AG09319 (cell line): ENCODE measurements at places on chromosomes 3 and 15.

DNA sequence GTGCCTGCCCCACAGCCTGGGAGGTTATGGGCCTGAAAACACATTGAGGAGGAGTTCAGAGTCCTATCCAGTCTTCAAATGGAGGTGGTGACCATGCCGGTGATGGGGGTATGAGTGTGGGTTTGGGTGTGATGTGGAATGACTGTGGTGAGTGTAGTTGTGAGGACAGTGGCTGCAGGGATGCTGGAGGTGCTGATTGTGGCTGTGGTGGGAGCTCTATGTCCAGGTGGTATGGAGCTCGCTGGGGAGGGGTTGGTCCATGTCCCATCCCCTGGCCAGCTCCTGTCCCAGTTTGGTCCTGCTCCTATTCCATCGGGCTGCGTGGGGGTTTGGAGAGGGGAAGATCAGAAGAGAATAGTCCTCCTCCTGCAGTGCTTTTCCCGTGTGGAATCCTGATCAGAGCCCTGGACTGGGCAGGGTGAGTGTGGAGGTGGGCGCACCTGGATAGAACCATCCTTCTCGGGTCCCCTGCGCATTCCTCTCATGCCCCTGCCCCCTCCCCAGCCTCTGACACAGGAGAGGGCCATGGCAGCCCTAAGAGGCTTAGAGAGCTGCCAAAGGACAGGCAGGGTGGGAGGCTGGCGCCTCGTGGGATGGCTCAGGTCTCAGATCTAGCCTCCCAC is 23.0 kb upstream of the GOLGA6C start:
- DNase-seq = no peak

DNA sequence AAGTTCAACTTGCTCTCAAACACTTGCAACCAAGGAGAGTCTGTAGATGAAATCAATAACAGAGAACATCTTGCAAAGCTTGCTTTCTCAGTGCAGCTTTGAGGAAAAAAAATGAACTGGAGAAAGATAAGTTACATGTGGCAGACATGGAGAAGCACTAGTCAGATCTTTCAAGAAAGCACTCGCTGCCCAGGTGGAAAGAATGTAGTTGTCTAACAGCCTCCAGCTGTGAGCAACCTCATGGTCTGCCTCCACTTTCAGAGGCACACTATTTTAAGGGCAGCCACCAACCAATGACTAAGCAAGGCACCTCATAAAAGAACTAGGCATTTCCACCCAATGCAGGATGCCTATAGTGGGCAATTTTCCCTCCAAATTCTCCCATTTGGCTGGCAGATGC is 125.4 kb upstream of the CPNE4 start:
- no peak for DNase-seq

DNA sequence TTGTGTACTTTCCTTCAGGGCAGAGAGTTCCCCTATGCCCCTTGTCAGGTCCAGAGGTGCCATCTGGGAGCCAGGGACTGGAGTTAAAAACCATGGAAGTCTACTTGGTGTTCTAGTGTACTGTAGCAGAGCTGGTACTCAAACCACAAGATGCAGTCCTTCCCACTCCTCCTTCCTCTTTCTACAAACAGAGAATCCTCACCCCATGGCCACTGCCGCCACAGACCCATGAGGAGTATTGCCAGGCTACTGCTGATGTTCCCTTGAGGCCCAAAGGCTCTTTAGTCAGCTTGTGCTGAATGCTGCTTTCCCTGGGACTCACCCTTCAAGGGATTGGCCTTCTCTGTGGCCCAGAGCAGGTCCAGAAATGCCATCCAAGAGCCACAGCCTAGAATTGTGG is 229.2 kb upstream of the ZPLD1 start:
- no peak for DNase-seq

- no peak for DNase-seq
These were observed 1002.0 kb downstream of the CADM2 start for GRCh38 chr3:85960793-85961192.

DNA sequence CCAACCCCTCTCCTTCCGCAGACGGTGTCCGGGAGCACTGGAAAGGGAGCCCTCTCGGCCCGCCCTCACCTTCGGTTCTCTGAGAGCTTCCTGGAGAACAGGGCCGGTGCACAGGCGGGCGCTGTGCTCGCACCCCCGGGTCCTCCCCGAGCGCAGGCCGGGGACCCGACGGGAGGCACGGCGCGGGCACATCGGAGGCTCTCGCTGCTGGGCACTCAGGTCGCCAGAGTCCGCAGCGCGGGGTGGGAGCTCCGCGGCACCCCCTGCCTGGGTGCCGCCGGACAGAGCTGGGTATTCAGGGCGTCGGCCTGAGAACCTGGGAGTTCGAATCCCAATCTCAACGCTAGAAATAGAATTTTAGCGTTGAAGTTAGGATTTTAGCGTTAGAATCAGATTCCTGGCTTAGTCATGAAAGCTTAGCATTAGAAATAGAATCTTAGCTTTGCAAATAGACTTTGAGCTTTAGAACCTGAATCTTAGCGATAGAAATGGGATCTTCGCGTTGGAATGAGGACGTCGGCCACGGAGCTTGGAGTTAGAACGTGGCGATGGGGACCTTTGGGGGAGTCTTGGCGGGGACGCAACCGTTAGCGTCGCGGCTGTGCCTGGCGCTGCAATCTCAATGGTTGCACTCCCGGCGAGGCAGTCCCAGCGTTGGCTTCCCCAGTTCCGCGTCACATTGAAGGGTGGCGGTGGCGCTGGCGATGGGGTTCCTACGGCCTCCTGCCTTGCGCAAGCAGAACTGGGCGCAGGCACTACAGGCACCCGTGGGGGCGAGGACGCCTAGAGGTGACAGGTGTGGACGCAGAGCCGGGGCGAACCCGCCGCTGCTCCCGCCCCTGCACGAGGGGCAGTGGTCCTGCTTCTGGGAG is 549 bp downstream of the TRH start:
- DNase-seq = no peak

GRCh38 chr3:151351219-151351618 is 21.9 kb upstream of the P2RY13 start:
- DNase-seq = no peak

GRCh38 chr3:41866298-41866697 is 95.6 kb downstream of the ULK4 start:
- no peak for DNase-seq

DNA sequence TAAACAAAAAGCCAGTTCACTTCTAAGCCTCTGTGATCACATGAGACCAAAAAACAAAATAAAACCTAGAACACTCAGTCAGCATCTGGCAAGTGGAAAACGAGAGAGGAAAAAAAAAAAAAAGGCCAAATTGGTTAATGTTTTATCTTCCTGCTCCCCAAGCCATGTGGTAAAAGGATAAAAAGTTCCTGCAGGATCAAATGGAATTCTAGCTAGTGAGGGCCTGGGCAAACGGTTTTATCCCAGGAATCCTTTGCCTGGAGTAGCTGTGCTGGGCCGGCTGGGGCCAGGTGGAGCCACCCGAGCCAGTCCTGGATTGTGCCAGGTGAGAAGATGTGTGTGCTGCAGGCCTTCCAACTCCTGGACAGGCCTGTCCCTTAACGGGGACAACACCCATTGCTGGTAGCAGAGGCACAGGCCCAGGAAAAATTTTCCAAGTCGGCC is 13.2 kb downstream of the SMAD6 start:
- DNase-seq = no peak

- DNase-seq = no peak
These were observed 106.9 kb downstream of the LRRK1 start for GRCh38 chr15:101025896-101026631.

DNA sequence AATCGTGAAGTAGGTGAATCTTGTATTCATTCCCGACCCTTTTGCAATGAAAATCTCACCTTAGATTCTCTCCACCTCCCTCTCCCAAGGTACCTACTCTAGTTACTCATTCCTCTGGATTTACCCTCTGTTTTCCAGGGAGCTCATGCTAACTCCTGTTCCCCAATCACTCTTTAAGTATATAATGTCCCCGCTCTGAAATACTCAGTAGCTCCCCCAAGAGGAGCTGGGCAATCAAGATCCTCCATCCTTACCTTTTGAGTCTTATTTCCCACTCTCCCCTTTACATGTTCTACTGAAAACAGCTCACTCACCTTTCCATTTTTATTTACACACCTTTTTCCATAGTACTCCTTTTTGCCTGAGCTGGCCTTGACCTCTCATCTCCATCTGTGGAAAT is 599.9 kb downstream of the RBMS3 start:
- DNase-seq = no peak
